ENCODE measurements at places on chromosomes 3 and 15.

DNA sequence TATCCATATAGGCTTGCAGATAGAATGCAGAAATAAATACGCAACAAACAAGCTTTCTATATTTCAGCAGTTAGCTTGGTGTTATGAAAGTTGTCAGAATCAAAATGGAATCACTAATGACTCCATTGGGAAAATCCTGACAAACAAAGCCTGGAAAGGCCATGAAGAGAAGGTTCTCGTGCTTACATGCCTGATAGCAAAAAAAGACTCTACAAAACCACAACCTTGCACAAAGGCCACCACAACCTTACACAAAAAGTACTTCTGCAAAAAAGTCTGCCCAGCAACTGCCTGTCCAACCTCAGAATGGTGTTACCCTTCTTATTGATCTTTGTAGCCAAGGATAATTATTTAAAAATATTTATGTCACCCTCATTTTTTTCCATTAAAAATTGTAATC lies 14.4 kb upstream of the PLSCR1 start:
- DNase-seq = no peak

DNA sequence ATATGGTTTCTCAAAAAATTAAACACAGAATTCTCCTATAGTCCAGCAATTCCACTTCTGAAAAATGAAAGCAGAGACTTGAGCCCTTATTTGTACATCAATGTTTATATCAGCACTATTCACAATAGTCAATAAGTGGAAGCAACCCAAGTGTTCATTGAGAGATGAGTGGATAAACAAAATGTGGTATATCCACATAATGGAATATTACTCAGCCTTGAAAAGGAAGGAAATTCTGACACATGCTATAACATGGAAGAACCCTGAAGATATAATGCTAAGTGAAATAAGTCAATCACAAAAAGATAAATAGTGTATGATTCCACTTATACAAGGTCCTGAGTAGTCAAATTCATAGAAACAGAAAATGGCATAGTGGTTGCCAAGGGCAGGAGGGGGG lies 76.6 kb downstream of the MTHFS start:
- no peak for DNase-seq

GRCh38 chr15:41891226-41891625 lies 2.6 kb downstream of the SPTBN5 start:
- no peak for DNase-seq

DNA sequence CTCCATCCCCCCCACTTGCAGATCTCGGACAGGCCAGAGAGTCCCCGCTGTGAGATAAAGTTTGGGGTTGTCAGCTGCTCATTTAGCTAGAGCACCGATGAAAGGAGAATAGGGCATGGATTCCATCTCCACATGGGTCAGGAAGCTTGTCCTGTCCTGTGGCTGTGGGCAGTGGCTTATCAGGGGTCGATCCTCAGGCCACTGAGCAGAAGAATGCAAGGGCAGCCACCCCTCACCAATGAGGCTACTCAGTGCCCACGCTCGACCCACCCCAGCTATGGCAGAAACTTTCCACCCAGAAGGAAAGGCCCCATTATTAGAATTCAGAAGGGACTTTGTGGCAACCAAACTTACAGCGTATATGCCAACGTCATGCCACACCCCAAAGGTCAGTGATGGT lies 43.3 kb downstream of the CPN2 start:
- DNase-seq = no peak

DNA sequence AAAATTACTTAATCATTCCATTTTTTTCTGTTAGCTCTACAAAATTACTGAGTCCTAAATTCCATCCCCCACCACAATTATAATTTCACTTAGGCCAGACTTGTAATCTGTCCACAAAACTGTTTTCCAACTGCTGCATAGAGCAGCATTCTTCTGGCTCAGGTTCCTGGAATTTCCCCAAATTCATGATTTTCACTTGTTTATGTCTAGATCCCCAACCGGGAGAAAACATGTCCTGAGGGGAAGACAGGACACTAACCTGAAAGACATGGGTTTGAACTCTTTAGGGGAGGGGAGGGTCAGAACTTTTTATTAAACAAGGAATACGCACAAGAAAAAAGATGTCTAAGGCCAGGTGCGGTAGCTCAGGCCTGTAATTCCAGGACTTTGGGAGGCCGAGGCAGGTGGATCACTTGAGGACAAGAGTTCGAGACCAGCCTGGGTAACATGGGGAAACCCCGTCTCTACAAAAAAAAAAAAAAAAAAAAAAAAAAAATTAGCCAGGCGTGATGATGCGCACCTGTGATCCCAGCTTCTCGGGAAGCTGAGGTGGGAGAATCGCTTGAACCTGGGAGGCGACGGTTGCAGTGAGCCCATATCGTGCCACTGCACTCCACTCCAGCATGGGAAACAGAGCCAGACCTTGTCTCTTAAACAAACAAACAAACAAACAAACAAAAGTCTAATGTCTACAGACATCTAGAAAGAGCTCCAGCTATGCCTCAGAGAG lies 1.5 kb downstream of the ETFA start:
- DNase-seq = no peak
